Gastroesophageal sphincter (tissue), 4 donors: ENCODE measurements at places on chromosomes 7 and 10.

DNA sequence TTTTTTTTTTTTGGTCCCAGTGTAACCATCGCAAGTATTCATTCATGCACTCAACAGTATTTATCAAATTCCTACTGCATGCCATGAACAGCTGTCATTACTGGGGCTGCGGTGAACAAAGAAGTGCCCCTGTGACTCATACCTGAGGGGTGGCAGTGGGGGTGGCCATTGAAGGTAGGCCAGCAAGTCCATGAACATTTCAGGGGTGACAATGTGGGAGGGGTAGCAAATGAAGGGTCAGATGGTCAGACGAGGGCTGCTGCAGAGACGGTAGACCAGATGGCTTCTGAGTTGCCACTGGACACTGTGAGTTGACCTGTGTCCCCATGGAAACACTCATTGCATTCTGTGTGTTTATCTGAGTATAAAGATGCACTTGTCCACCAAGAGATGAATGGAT, 92.5 kb upstream of the PITRM1 start:
- no peaks in the 10 kb centered on the region for H3K36me3 ChIP-seq
- no peaks in the 10 kb centered on the region for H3K27me3 ChIP-seq
- no peak overlapping the region for H3K4me3 ChIP-seq

GRCh38 chr10:101780818-101781654, 2.2 kb downstream of the NPM3 start:
- no peak overlapping the region for H3K4me3 ChIP-seq
- peaks cover 41% of the 10 kb centered on the region for H3K27me3 ChIP-seq
- peak; percentile 34 for ATAC-seq
- H3K4me1 ChIP-seq: peaks cover 2% of the 10 kb centered on the region
- no peak overlapping the region for H3K27ac ChIP-seq

GRCh38 chr7:44048031-44048795, 3.7 kb downstream of the DBNL start:
- H3K27ac ChIP-seq: no peak overlapping the region
- no peak for ATAC-seq
- no peaks in the 10 kb centered on the region for H3K36me3 ChIP-seq
- H3K27me3 ChIP-seq: no peaks in the 10 kb centered on the region

DNA sequence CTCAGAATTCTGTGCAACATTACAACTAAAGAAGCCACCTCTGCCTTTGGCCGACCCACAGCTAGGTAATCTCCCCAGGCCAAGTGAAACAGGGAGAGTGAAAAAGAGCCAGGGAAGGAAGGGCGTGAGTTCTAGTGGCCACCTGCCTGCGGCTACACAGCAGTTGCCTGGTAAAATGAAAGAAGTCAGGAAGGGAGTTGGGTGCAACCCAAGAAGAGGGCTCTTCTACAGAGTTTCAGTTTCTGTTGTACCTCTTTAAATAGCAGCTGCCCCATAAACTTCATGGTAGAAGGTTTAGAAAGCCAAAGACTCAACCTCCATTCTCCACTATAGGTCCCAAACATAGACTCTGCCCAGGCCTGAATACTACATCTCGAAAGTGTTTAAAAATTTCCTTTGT, 76.2 kb upstream of the TMEM168 start:
- no peak overlapping the region for H3K27ac ChIP-seq
- no peaks in the 10 kb centered on the region for H3K36me3 ChIP-seq
- no peaks in the 10 kb centered on the region for H3K27me3 ChIP-seq
- no peak for ATAC-seq

DNA sequence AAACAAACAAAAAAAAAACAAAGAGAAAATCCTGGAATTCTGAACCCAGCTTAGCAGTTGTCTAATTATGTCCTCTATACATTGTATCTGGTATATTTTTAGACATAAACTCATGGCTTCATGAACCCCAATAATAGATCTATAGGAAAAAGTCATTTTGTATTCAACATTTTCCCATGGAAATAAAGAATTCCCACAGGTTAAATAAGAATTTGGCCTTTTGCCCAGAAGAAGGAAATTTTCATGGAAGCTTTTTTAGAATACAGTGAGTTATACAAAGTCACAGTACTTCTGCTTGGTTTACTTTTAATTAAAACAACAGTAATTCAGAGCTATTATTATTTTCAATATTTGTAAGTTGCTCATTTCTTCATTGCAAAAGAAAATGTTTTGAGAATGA, 2.1 kb upstream of the PRKG1 start:
- no peak overlapping the region for H3K27ac ChIP-seq
- peaks cover 14% of the 10 kb centered on the region for H3K4me1 ChIP-seq
- H3K36me3 ChIP-seq: no peaks in the 10 kb centered on the region
- no peaks in the 10 kb centered on the region for H3K27me3 ChIP-seq
- H3K4me3 ChIP-seq: no peak overlapping the region

- peaks cover 18% of the 10 kb centered on the region for H3K4me1 ChIP-seq
- no peak overlapping the region for H3K4me3 ChIP-seq
- H3K36me3 ChIP-seq: peaks cover 72% of the 10 kb centered on the region
- no peaks in the 10 kb centered on the region for H3K27me3 ChIP-seq
These were observed 13.3 kb downstream of the MAP3K8 start for GRCh38 chr10:30447125-30447799.

DNA sequence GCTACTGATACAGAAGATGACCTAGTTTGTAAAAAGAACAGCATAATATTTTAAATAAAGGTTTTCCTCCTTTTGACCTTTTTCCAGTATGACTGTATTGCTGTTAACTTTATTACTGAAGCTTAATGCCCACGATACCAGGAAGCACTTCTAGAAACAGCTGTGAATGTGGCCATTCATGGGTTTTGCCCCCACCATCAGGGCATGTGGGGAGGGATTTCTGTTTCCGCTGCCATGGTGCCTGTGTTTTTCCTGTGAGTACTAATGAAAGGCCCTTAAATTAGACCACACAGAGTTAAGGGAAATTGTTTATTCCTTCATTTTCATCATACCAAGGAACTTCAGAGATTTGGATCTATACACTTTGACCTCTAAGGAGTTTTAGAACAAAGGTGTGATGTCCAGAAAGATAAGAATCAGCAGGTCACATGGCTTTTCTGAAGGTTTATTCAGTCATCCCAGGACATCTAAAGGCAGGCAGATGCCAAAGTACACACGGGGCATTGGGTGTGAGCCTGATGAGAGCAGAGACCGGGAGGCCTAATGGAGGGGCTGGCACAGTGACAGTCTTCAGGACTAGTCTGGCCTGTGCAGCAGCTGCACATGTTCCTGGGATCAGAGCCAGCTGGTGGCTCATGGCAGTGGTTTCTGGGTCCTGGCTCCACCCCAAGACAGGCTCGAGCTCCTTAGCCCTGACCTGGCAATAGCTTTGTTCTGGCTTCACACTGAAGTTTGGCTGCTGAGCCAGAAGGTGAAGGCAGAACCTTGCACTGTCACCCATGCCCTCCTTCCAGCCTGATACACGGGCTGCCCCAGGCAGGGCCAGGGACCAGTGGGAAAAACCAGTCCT, 190.9 kb downstream of the REEP3 start:
- peak; percentile 91 for ATAC-seq
- H3K27me3 ChIP-seq: no peaks in the 10 kb centered on the region
- peaks cover 31% of the 10 kb centered on the region for H3K4me1 ChIP-seq

GRCh38 chr10:128710098-128710797, 584.0 kb upstream of the MKI67 start:
- ATAC-seq: no peak
- H3K36me3 ChIP-seq: no peaks in the 10 kb centered on the region
- no peak overlapping the region for H3K27ac ChIP-seq
- no peaks in the 10 kb centered on the region for H3K4me1 ChIP-seq
- H3K4me3 ChIP-seq: no peak overlapping the region

DNA sequence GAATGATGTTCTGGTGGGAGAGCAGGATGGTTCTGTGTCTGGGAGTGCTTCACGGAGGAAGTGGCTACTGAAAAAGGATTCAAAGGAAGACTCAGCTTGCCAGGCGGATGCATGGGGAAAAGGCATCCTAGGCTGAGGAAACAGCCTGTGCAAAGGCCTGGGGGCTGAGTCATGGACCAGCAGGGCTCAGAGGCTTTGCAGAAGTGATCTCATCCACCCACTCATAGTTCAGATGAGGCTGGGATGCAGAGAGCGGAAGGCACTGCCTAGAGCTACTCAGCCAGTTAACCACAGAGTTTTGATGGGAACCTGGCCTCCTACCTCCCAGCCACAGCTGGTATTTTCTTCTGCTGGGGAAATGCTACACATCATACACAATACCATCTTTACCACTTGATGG, 15.8 kb upstream of the ADAMTS14 start:
- H3K27me3 ChIP-seq: no peaks in the 10 kb centered on the region
- no peak for ATAC-seq
- H3K27ac ChIP-seq: no peak overlapping the region
- no peaks in the 10 kb centered on the region for H3K36me3 ChIP-seq

- H3K4me1 ChIP-seq: peaks cover 20% of the 10 kb centered on the region
- no peaks in the 10 kb centered on the region for H3K36me3 ChIP-seq
- H3K27me3 ChIP-seq: no peaks in the 10 kb centered on the region
- ATAC-seq: no peak
- no peak overlapping the region for H3K4me3 ChIP-seq
These were observed 43.5 kb upstream of the CHST3 start for GRCh38 chr10:71920540-71921323.

- H3K27me3 ChIP-seq: no peaks in the 10 kb centered on the region
- no peak overlapping the region for H3K4me3 ChIP-seq
- H3K36me3 ChIP-seq: no peaks in the 10 kb centered on the region
- no peaks in the 10 kb centered on the region for H3K4me1 ChIP-seq
- ATAC-seq: no peak
- H3K27ac ChIP-seq: no peak overlapping the region
These were observed 121.9 kb downstream of the PTPRZ1 start for GRCh38 chr7:121994625-121995410.

- ATAC-seq: no peak
- H3K27me3 ChIP-seq: no peaks in the 10 kb centered on the region
- H3K4me3 ChIP-seq: no peak overlapping the region
These were observed 98.7 kb downstream of the POLL start for GRCh38 chr10:101489355-101489754.

DNA sequence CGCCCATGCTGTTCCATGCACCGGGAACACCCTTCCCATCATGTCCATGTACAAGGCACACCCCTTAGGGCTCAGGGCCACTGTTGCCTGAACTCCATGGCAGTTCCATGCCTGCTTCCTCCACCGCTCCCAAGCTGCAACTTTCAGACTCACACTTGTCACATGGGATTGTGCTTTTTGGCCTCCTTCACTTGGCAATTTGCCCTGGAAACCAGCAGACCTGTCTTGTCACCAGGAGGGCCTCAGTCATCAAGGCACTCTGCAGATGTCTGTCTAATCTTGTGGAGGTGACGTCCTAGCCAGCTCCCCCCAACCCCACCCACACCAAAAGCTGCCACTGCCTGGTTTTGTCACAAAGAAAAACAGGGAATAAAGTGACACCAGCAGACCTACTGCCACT, 47.5 kb downstream of the CARD11 start:
- ATAC-seq: no peak
- no peak overlapping the region for H3K4me3 ChIP-seq
- H3K36me3 ChIP-seq: no peaks in the 10 kb centered on the region
- no peaks in the 10 kb centered on the region for H3K27me3 ChIP-seq

DNA sequence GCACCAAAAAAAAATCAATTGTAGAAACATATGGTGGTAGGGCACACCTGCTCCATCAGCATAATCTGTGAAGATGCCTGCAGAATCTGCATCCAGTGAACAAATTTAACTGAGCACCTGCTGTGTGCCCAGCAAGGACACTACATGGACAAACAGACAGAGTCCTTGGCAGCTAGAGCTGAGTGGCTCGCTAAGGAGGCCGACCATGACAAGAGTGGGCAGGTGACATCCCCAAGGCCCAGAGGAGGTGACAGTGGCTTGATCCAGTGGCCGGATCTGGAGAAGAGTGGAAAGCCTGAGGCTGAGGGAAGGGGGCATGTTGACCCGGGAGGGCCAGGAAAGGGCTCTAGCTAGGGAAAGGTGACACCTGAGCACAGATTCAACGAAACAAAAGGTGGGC, 68.1 kb downstream of the MAD1L1 start:
- no peaks in the 10 kb centered on the region for H3K27me3 ChIP-seq
- peaks cover 15% of the 10 kb centered on the region for H3K4me1 ChIP-seq
- peaks cover 14% of the 10 kb centered on the region for H3K36me3 ChIP-seq
- no peak overlapping the region for H3K4me3 ChIP-seq
- H3K27ac ChIP-seq: no peak overlapping the region
- no peak for ATAC-seq

DNA sequence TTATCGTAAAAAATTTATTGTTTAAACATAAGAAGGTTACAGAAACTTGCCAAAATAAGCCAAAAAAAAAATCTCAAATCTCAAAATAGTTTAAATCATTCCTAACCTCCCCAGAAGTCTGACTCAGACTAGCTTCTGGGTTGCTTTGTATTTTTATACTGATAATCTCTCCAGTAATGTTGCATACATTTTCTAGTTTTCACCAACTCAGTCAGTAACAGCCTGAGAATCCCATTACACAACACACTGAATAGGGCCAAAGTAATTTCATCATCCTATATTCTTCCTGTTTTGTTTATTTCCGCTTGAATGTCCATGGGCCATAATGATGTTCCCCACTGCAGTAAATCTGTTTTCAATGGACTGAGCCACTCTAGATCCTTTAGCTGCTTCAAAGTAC, 478.5 kb downstream of the GPAM start:
- no peaks in the 10 kb centered on the region for H3K4me1 ChIP-seq
- H3K4me3 ChIP-seq: no peak overlapping the region
- H3K27ac ChIP-seq: no peak overlapping the region
- no peaks in the 10 kb centered on the region for H3K36me3 ChIP-seq

DNA sequence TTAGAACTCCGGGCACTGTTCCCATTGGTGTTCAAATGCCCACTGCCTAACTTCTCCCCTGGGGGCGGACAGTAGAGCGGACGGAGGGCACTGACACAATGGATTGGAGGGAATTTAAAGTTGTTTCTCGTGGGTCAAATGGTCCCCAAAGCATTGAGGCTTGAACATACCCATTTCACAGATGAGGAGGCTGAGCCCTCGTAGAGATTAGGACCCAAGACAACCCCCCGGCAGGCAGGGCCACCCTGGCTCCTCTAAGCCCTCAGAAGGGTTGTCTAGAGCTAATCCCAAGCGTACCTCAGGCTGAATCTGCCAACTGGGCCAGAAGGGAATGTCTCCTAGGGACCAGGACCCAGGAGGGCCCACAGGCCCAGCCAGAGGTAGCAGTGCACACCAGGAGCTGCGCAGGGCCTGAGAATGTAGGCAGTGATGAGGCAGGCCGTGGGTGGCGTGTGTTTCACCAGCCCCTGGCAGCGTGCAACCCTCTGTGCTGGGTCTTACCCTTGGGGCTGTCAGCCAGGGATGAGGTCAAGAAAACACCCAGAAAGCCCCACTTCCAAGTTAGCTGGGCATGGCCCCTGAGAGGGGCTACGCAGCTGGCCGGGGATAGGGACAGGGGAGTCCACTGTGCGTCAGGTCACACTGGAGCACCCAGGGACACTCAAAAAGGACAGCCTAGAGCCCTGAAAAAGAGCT, 5.8 kb downstream of the AIFM2 start:
- H3K27ac ChIP-seq: no peak overlapping the region
- H3K4me1 ChIP-seq: peaks cover 17% of the 10 kb centered on the region
- no peak for ATAC-seq
- H3K36me3 ChIP-seq: no peaks in the 10 kb centered on the region
- H3K27me3 ChIP-seq: no peaks in the 10 kb centered on the region
